HepG2 (cell line): ENCODE measurements at places on chromosomes 5 and 9. TPM values are rescaled to one million over a fixed set of nuclear protein-coding genes. Genes with fewer than 3 reads are reported as not detected.

Gene NIPBL
- total RNA-seq = 12.3 and 30.5 TPM in 2 replicates

Gene FRRS1L
- 0.02 TPM in 1 of 2 replicates, not detected in the other for total RNA-seq

GRCh38 chr9:13179257-13179656 lies 100.2 kb downstream of the MPDZ start:
- no peak overlapping the region for H3K27ac ChIP-seq
- H3K4me3 ChIP-seq = no peak overlapping the region
- peaks cover 19% of the 10 kb centered on the region for H3K4me1 ChIP-seq
- DNase-seq = no peak
- H3K27me3 ChIP-seq = no peaks in the 10 kb centered on the region
- H3K36me3 ChIP-seq = no peaks in the 10 kb centered on the region

Gene GHR
- not detected in 2 replicates for total RNA-seq
